ENCODE measurements at places on chromosomes 3 and 15.

DNA sequence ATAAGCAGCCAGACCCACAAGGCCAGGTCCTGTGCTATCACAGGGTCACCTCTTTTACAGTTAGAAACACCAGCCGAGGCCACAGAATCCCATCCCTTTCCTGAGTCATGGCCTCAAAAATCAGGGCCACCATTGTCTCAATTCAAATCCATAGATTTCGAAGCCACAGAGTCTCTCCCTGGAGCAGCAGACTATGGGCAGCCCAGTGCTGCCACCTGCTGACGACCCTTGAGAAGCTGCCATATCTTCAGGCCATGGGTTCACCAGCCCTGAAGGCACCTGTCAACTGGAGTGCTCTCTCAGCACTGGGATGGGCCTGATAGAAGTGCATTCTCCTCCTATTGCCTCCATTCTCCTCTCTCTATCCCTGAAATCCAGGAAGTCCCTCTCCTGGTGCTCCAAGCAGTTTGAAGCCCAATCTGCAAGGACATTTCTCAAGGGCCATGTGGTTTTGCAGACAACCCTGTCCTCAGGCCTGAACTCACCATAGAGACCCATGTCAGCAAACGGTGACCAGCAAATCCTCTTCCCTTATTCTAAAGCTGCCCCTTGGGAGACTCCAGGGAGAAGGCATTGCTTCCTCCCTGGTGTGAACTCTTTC lies 39.6 kb downstream of the TGM4 start:
- DNase-seq: peak; percentile 49

GRCh38 chr15:65278480-65278879 lies 8.2 kb downstream of the PARP16 start:
- no peak for DNase-seq

- DNase-seq: no peak
Measured at GRCh38 chr3:160906646-160907045, 150.6 kb downstream of the PPM1L start.

DNA sequence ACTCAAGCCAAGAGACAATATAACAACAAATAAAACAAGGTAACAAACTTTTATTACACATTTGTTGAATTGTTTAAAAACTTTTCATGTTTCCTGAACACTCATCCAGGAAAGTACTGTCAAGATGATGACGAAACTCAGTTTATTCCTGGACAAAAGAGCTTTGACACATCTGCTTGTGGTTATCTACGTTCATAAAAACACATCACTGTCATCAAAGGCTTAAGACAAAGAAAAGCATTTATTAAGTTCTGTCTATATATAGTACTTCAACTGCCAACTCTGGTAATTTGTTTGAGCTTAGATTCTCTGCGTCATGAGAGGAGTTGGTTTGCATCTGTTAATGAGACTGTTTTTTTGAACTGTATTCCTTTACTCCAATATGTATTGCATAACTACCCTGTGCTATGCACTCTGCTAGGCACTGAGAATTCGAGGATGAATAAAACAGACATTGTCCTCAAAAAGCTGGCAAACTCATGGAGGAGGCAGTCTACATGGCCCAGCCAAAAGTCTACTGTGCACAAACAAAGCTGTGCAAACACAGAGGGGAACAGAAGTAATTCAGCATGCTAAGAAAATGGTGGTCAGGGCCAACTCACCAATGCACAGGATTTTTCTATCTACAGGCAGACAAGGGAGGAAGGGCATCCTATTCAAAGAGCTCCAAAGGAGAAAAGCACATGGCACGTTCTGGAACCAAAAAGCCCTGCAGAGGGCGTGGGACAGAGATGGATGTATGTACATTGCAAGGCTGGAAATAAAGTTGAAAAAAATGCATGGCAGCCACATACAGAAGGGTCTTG lies 21.5 kb downstream of the PLD1 start:
- peak; percentile 62 for DNase-seq

- no peak for DNase-seq
Measured at GRCh38 chr3:14700891-14701290, 25.9 kb downstream of the C3orf20 start.

- no peak for DNase-seq
Measured at GRCh38 chr3:168138421-168138820, 42.7 kb upstream of the GOLIM4 start.

DNA sequence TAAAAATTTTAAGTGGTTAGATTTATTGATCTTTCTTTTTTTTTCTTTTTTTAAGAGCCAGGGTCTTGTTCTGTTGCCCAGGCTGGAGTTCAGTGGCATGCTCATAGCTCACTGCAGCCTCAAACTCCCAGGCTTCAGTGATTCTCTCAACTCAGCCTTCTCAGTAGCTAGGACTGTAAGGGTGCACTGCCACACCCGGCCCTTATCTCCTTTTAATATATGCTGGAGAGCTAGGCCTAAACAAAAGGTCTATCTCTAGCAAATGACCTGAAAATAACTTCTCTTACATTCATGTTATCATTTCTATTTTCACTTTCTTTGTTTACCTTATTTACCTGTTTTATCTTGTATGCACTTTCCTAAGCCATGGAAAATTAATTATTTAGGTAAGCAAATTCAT lies 35.2 kb upstream of the MELTF start:
- DNase-seq: no peak

- no peak for DNase-seq
Measured at GRCh38 chr3:10205451-10206165, 40.9 kb downstream of the IRAK2 start.

GRCh38 chr15:95615436-95615835 lies 715.1 kb upstream of the NR2F2 start:
- no peak for DNase-seq

GRCh38 chr15:60914360-60914759 lies 314.7 kb downstream of the RORA start:
- DNase-seq: no peak

GRCh38 chr3:36866368-36866767 lies 78.5 kb downstream of the TRANK1 start:
- no peak for DNase-seq

DNA sequence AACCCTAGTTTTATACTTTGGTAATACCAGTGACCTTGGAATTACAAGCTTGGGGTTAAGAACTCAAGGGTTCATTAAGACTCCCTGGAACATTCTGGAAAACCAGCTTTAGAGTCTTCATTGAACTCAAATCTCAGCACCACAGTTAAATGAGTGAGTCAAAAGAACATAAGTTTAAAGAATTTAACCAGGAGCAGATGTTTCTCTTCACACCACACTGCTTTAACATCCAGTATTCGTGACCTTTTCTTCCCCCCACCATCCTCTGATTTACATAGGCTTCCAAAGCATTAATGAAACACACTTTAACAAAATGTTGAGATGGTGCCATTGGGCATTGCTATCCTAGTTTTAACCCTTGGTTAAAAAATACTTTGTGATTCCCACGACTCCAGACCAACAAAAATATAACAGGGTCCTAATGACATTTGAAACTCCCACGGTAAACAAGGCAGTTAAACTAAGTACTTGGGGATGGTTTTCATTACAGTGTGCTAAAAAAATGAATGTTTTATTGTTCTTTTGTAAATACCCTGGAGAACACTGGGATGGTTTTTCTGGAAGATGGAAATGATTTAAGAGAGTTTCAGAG lies 123.9 kb downstream of the OXNAD1 start:
- no peak for DNase-seq

DNA sequence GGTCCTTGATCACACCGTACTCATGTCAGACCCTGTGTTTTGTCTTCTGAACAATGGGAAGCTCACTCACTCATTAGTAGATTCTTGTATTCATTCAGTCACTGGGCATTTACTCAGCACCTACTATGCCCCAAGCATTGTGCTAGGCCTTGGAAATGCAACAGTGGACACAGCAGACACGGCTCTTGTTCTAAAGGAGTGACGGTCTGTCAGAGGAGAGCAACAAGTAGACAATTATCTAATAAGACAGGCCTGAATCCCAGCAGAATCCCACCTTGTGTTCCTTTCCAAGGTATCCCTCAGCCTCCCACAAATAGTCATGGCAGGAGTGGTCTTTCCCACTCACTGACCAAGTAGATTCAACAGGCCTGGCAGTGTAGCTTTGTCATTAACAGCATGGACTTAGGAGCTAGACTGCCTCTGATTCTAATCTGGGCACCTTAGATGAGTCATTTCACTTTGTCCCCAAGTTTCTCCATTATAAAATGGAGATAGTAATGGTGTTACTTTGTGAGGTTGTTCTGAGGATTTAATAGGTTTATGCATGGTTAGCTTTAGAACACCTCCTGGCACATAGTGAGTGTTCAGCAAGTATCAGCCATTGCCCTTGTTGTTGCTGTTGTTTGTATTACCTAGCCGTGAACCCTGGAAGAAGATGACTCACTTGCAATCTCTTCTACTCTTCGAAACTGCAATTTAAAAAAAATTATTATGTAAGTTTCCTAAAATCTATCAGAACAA lies 69.1 kb downstream of the SSUH2 start:
- DNase-seq: no peak

- DNase-seq: no peak
Measured at GRCh38 chr3:178389258-178389657, 147.0 kb upstream of the KCNMB2 start.

DNA sequence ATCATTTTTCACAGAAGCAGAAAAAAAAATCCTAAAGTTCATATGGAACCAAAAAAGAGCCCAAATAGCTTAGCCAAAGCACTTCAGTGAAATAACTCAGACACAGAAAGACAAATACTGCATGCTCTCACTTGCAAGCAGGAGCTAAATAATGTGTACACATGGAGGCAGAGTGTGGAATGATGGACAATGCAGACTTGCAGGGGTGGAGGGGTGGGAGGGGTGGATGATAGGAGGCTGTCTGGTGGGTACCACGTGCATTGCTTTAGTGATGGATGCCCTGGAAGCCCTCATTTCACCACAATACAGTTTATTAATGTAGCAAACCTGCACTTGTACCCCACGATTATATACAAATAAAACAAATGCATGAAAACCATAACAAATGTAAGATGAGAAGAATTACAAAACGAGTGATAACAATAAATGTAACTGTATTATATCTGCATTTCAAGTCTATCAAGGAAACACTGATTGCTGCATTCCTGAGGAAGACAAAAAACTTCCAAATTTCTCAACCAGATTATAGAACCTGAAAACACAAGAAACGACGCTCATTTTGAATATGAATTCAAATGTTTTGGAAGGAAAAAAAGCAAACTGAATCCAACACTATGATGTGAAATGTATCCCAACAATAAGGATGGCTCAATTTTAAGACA lies 96.5 kb downstream of the DLG1 start:
- no peak for DNase-seq

DNA sequence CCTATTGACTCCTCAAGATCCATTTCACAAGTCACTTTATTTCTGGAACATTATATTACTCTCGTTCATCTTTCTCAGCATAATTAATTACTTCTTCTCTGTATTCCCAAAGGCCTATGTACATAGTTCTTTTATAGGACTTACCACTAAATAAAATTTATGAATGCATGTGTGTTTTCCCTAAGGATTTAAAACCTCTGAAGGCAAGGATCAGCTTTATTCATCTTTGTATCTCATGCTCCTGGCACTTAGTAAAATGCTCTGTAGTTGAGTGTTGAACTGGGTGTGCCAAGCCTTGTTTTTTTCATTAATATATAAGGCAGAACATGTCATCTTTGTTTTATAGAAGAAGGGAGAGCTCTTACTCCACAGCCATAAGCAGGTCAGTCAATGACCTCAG lies 194.1 kb upstream of the ZPLD1 start:
- no peak for DNase-seq

DNA sequence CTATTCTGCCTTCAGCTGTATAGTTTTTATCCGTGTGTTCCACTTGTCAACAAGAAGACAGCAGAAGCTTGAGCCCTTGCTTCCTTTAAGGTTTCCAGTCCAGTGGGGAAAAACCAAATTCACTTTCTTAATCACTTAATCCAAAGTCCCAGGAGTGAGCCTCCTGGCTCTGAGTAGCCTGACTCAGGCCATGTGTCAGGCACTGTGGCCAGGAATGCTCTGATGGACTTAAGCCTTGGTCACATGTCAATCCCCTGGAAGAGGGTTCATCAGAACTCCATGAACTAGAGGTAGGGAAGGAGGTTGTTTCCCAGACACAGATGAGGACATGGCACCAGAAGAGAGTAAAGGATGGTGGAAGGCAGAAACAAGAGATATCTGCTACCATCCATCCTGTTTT lies 8.8 kb downstream of the VIPR1 start:
- DNase-seq: no peak

DNA sequence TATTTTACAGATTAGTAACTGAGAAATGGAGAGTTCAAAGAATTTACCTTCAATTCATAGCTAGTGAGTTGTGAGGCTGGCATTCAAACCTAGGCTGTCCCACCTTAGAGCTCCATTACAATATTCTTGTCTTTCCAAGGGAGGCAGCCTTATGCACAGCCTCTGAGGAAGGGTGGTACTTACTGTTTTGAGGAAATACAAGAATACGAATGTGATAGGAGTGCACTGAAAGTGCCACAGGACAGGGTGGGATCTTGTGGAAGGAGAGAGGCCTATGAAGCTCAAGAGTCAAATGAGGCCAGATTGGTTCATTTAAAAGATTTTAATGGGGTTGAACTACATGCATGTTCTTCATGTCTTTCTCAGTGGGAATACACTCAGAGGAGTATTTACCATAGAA lies 86.3 kb downstream of the ARIH1 start:
- DNase-seq: no peak

DNA sequence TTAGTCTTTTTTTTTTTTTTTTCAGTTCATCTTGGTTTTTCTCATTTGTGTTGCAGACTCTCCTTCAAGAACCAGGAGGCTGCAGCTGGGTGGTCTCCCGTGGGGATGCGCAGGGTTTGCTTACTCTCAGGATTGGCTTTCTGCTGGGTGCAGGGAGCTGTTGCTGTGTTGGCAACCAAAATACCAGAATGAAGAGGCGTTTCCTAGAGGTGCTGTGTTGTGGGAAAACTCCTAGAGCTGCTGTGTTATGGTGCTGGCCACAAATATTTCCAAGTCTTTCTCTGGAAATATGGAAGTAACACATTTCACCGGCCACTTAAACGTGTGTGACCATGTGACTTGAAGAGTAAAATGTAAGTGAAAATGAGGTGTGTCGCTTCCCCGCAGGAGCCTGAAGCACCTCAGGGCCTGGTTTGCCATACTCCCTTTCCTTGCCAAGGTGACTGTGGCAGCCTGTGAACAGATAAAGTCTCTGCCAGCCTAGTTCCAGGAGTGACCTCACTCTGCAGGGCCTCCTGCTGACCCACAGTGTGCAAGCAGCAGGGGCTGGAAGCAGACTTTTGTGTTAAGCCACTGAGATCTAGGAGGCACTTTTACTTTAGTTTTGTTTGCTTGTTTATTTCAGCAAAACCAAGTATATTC lies 258.9 kb downstream of the ADAMTS17 start:
- DNase-seq: no peak

GRCh38 chr3:23738944-23739343 lies 66.8 kb upstream of the UBE2E1 start:
- no peak for DNase-seq

- no peak for DNase-seq
Measured at GRCh38 chr15:66390678-66391077, 4.0 kb downstream of the MAP2K1 start.

- no peak for DNase-seq
Measured at GRCh38 chr3:189771842-189772450, 140.8 kb downstream of the TP63 start.

DNA sequence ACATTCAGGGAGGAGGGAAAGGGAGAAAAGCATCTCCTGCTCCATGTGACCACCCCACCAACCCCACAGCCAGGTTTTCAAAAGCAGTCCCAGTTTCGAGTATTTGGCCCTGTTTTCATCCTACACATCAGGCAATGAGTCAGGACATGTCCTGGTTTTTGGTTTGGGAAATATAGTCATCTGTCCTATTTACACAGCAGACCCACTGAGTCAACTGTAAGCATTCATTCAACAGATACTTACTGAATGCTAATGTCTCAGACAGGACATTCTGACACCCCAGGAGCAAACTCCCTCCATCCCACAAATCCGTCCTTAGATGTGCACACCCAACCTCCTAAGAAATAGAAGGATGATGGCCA lies 32.9 kb downstream of the IGDCC3 start:
- no peak for DNase-seq

GRCh38 chr3:55075846-55076245 lies 148.0 kb upstream of the LRTM1 start:
- DNase-seq: no peak
